Upper lobe of left lung (tissue), 6 donors: ENCODE measurements at places on chromosomes 5 and 9.

DNA sequence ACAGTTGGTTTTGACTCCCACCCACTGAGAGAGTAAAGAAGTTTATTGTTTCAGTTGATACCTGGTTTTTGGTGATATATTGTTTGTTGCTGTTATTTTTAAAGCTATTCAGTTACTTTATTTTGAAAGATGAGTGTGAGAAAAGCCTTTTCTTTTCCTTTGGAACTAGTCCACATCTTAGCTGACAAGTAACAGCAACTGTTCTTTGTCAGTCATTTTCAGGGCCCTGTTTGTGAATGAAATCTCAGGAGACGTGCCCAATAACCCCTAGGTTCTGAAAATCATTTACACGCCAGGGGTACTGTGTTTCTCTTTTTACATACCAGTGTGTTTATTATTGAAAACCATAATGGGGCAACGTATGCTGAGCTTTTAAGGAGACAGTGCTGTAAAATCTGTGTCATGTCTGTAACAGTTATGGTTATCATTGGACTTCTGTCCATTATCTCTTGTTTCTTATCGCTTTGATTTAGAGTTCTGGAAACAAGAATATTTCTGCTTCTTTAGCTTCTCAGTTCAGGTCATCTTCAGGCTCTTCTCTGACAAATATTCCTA is 75.0 kb downstream of the LIX1 start:
- no peaks in the 10 kb centered on the region for H3K4me1 ChIP-seq
- DNase-seq: no peak
- no peaks in the 10 kb centered on the region for H3K27me3 ChIP-seq
- H3K4me3 ChIP-seq: no peak overlapping the region
- no peak overlapping the region for H3K27ac ChIP-seq

DNA sequence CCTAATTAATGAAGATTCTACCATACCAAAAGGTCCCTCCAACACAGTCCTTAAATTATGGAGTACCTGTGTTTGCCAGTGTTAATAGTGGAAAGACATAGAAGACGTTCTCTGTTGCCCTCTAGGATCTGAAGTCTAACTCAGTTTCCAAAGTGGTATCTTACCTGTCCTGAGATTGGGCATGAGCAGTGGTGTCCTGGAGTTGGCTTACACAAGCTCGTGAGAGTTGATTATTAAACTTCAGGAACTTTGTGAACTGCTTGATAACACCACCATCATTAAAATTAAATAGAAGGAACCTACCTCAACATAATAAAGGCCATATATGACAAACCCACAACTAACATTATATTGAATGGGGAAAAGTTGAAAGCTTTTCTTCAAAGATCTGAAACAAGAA is 60.9 kb upstream of the SMARCA2 start:
- H3K36me3 ChIP-seq: no peaks in the 10 kb centered on the region
- H3K27ac ChIP-seq: no peak overlapping the region
- no peaks in the 10 kb centered on the region for H3K27me3 ChIP-seq
- no peaks in the 10 kb centered on the region for H3K4me1 ChIP-seq
- no peak for DNase-seq

DNA sequence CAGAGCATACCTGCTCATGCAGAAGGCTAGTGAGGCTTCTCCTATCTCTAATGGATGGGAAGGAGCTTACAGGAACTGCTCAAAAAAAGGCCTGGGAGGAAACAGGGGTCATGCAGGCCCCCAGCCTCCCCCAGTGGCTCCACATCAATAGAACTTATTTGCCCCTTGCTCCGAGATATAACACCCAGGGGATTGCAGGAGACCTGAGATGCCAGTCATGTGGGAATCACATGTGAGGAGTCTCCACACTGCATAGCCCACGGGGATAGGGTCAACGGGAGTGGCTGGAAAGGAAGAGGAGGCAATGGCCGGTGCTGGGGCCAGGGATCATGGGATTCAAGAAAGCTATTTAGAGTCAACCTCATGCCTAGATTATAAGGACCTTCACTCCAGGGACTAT is 76.2 kb downstream of the NRG2 start:
- H3K4me1 ChIP-seq: peaks cover 8% of the 10 kb centered on the region
- H3K4me3 ChIP-seq: no peak overlapping the region
- H3K27me3 ChIP-seq: no peaks in the 10 kb centered on the region

GRCh38 chr5:165834891-165835290 is 2329.5 kb downstream of the MAT2B start:
- H3K4me1 ChIP-seq: no peaks in the 10 kb centered on the region
- no peaks in the 10 kb centered on the region for H3K27me3 ChIP-seq
- H3K36me3 ChIP-seq: no peaks in the 10 kb centered on the region

- no peak overlapping the region for H3K27ac ChIP-seq
- DNase-seq: no peak
- H3K4me3 ChIP-seq: no peak overlapping the region
- no peaks in the 10 kb centered on the region for H3K27me3 ChIP-seq
- peaks cover 6% of the 10 kb centered on the region for H3K4me1 ChIP-seq
- H3K36me3 ChIP-seq: no peaks in the 10 kb centered on the region
These were observed 265 bp downstream of the CA9 start for GRCh38 chr9:35674025-35674361.

GRCh38 chr5:65861830-65862241 is 64.5 kb upstream of the ERBIN start:
- no peaks in the 10 kb centered on the region for H3K36me3 ChIP-seq
- no peak overlapping the region for H3K27ac ChIP-seq
- no peaks in the 10 kb centered on the region for H3K27me3 ChIP-seq
- H3K4me1 ChIP-seq: peaks cover 8% of the 10 kb centered on the region

DNA sequence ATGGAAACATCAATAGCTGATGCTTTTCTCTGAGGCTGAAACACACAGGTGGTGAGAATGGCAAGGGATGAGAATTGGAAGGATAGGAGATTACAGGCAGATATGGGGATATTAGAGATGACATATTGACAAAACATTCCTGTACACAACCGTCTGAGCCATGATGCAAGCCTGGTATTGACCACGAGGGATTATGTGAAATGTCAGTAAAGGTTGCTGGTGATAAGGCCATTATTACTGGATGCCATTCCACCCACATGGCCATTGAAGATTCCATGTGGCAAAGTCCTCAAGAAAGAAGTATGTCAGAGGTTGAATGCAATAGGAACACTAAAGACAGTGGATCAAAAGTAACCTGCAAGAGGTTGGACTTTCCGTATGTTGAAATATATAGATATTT is 15.7 kb downstream of the GRAMD2B start:
- DNase-seq: no peak
- H3K36me3 ChIP-seq: peaks cover 4% of the 10 kb centered on the region
- no peaks in the 10 kb centered on the region for H3K4me1 ChIP-seq
- no peaks in the 10 kb centered on the region for H3K27me3 ChIP-seq
- no peak overlapping the region for H3K4me3 ChIP-seq
- no peak overlapping the region for H3K27ac ChIP-seq

GRCh38 chr9:112664531-112664930 is 53.4 kb downstream of the INIP start:
- no peaks in the 10 kb centered on the region for H3K36me3 ChIP-seq
- DNase-seq: no peak
- H3K27me3 ChIP-seq: no peaks in the 10 kb centered on the region
- H3K4me3 ChIP-seq: no peak overlapping the region

GRCh38 chr9:108668938-108669335 is 186.8 kb downstream of the ACTL7B start:
- no peak overlapping the region for H3K27ac ChIP-seq
- H3K27me3 ChIP-seq: no peaks in the 10 kb centered on the region
- no peak overlapping the region for H3K4me3 ChIP-seq
- no peaks in the 10 kb centered on the region for H3K4me1 ChIP-seq

GRCh38 chr5:79093762-79094161 is 17.8 kb upstream of the BHMT start:
- no peak for DNase-seq
- no peaks in the 10 kb centered on the region for H3K4me1 ChIP-seq
- no peaks in the 10 kb centered on the region for H3K27me3 ChIP-seq
- no peak overlapping the region for H3K4me3 ChIP-seq
- no peak overlapping the region for H3K27ac ChIP-seq

DNA sequence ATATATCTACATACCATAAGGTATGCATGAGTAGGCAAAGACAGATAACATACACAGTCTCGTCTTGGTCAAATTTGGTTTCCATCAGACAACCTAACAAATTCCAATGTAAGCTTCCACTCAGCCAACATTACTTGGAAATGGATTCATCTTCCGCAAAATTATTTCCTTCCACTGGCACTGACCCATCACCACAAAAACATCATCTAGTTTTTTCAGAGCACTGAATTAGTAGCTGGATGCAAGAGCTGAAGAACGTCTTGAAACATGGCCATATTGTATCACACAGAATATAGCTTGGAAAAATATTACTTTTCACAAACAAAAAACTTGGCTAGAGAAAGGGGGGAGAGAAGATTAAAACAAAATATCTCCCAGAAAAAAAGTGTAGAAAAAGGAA is 73.5 kb downstream of the EFNA5 start:
- DNase-seq: no peak
- H3K4me1 ChIP-seq: no peaks in the 10 kb centered on the region
- H3K27ac ChIP-seq: no peak overlapping the region
- no peaks in the 10 kb centered on the region for H3K36me3 ChIP-seq

DNA sequence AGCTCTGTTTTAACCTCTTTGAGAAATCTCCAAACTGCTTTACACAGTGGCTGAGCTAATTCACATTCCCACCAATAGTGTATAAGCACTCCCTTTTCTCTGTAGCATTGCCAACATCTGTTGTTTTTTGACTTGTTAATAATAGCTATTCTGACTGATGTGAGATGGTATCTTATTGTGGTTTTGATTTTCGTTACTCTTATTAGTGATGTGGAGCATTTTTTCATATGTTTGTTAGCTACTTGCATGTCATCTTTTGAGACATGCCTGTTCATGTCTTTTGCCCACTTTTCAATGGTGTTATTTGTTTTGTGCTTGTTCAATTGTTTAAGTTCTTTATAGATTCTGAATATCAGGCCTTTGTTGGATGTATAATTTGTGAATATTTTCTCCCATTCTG is 225.2 kb upstream of the TRPC7 start:
- DNase-seq: no peak
- no peaks in the 10 kb centered on the region for H3K27me3 ChIP-seq
- H3K4me1 ChIP-seq: no peaks in the 10 kb centered on the region
- no peak overlapping the region for H3K27ac ChIP-seq

DNA sequence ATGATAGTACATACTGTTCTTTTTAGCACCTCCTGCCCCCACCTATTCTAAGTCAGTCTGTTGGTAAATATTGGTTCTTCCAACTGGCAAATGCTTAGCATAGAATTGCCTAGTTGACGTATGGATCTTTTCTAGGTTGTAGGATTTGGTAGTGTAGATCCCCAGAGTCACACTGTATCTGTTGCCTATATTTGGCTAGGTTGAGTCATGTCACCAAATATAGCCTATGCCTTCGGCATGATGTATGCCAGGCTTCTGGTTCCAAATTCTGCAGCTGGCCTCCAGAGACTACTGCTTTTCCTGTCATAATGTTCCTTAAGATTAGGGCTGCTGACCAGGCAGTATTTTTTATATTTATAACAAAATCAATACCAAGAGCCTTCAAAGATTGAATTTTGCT is 38.2 kb downstream of the CPEB4 start:
- peaks cover 52% of the 10 kb centered on the region for H3K4me1 ChIP-seq
- no peaks in the 10 kb centered on the region for H3K36me3 ChIP-seq
- DNase-seq: no peak
- no peak overlapping the region for H3K4me3 ChIP-seq

GRCh38 chr5:34717426-34718327 is 61.5 kb downstream of the RAI14 start:
- no peak overlapping the region for H3K4me3 ChIP-seq
- no peak overlapping the region for H3K27ac ChIP-seq

DNA sequence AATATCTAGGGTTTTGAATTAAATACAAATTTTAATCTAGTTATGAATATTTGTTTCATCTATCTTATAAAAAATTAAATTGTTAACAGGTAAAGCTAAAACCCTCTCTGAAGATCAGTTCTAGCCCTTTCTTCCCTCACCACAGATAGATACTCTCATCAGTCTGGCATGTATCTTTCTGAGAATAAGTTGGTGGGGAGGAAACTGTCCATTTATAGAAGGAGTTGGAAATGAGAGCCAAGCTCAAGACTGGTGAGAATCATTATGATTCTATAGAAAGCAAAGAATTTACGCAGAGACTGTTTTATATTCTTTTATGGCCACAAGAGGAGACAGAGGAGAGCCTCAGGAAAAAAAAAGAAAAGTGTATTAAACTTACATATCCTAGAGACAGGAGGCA is 59.0 kb downstream of the STARD4 start:
- no peaks in the 10 kb centered on the region for H3K36me3 ChIP-seq
- H3K27ac ChIP-seq: no peak overlapping the region
- DNase-seq: no peak
- no peaks in the 10 kb centered on the region for H3K27me3 ChIP-seq
